ENCODE measurements at places on chromosomes 6 and 20.

- DNase-seq, result no peak
These were observed 101.3 kb downstream of the VEGFA start for GRCh38 chr6:43871284-43871683.

DNA sequence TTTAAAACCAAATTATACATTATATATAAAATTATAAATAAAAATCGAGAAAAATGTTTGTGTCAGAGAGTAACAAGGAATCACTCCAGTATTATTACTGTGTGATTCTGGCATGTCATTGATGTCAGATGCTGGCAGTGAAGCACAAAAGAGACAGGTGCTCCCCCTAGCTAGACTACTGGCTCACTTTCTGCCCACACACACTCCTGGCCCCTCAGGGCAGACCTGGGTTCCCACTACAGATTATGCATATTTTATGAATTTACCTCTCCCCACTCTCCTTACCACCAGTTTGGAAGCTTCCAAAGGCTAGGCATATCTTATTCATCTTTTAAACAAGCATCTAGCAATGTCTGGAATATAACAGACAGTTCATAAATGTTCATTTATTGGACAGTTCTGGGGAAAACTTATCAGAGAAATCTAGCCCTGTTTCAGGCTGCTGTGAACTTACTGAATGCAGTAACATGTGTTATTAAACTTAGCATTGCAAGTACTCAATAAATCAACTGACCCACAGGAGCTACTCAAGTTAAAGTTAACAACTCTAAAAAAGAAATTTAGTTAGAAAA lies 12.8 kb downstream of the SNX3 start:
- DNase-seq, result no peak

DNA sequence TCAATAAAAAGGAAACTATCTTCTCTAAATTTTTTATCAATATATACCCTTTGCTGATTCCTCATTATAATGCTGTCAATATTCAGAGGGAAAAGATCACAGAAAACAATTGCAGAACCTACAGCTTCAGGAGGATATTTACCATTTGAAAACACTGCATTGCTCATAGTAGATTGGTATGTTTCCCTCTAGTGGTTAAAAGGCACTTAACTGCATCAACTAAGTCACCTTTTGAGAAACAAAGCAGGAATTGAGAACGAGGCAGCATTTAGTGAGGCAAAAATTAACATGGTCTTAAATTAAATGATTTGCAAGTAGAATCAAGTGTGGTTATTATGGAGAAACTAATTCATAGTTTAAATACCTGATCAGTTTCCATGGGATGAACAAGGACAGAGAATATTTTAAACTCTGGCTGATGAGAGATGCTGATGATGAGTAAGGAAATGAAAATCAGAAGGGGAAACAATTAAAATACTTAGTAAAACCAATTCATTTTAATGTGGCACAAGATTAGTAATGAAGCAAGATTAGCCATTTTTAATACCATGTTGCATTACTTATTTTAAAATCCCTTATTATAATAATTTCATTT lies 642.1 kb downstream of the EPHA7 start:
- no peak for DNase-seq

DNA sequence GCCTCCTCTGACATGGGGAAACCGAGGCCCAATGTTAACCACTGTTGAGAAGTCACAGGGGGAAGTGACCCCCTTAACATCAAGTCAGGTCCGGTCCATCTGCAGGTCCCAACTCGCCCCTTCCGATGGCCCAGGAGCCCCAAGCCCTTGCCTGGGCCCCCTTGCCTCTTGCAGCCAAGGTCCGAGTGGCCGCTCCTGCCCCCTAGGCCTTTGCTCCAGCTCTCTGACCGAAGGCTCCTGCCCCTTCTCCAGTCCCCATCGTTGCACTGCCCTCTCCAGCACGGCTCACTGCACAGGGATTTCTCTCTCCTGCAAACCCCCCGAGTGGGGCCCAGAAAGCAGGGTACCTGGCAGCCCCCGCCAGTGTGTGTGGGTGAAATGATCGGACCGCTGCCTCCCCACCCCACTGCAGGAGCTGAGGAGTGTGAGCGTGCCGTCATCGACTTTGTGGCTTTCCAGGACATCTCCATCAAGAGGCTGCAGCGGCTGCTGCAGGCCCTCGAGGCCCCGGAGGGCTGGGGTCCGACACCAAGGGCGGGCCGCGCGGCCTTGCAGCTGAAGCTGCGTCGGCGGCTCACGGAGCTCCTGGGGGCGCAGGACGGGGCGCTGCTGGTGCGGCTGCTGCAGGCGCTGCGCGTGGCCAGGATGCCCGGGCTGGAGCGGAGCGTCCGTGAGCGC lies 1.6 kb downstream of the TNFRSF6B start:
- no peak for DNase-seq

DNA sequence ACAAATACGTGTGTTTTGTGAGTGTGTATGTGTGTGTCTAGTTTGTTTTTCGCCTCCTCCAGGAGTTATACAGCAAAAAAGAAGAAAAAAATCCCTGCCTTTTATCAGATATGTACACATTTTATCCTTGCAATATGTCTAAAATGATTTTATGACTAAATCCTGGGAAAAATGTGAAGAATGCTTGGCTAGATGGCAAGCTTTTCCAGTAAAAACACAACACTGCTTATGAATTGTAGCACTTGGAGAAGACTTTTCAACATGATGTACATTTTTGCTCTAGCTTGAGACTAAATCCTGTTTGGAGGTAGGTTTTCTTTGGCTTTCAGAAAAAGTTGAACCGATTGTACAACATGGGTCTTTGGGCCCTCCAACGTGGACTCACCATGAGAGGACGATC lies 160.2 kb downstream of the GMPR start:
- peak; percentile 60 for DNase-seq
